ENCODE measurements at places on chromosomes 4 and X.

DNA sequence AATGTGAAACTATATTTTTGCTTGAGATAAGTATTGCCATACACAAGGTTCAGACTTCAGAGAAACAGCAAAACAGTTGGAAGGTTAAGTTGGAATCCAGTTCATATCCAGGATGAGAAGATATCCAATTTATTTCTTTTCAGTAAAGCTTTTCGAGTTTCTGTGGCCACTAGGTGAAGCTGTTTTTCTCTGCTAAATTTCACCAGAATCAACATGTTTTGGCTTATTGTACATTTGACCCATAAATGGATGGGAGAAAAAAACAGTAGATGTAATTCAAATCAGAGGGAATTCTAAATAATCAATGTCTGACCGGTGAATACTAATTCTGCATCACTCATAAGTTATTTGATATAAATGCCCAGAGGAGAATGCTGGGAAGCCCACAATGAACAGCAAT, 9.1 kb upstream of the METTL14 start:
- H3K27me3 ChIP-seq = no peaks in the 10 kb centered on the region
- H3K27ac ChIP-seq = no peak overlapping the region
- H3K36me3 ChIP-seq = no peaks in the 10 kb centered on the region
- no peak overlapping the region for H3K4me3 ChIP-seq
- DNase-seq = no peak
- H3K4me1 ChIP-seq = no peaks in the 10 kb centered on the region

GRCh38 chr4:99651811-99652485, 5.7 kb downstream of the C4orf54 start:
- H3K4me1 ChIP-seq = no peaks in the 10 kb centered on the region
- DNase-seq = no peak
- H3K27ac ChIP-seq = no peak overlapping the region
- no peaks in the 10 kb centered on the region for H3K36me3 ChIP-seq
- no peaks in the 10 kb centered on the region for H3K27me3 ChIP-seq
- no peak overlapping the region for H3K4me3 ChIP-seq

DNA sequence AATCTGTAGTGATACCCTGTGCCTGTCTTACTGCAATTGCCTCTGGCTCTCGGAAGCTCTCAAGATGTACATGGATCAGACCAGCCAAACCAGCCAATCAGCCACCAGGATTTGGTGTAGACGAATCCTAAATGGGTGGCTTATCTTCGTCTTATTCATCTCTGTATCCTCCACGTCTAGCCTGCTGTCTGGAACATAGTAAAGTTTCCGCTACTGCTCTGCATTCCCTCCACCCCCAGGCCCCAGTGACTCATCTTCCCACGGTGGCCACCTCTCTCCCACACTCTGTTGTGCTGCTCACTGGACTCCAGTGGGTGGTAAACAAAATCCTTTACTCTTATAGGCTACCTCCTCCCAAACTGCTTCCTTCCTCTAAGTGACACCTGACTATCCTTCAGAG, 37.8 kb downstream of the SEPTIN6 start:
- no peaks in the 10 kb centered on the region for H3K27me3 ChIP-seq
- no peaks in the 10 kb centered on the region for H3K4me1 ChIP-seq
- H3K36me3 ChIP-seq = no peaks in the 10 kb centered on the region
- no peak for DNase-seq

DNA sequence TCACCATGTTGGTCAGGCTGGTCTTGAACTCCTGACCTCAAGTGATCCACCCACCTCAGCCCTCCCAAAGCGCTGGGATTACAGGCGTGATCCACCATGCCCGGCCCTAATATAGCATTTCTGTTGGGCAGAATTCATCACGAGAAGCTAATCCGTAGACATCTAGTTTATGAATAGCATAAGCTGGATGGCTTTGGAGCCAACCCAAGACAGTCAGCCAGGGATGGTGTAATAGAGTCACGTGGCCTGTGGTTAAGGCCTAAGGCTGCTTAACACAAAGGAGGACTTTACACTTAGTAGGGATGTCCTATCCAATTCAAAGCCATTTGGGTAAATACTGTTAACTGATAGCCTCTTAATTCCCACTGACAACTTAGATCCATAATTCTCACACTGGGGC, 173.6 kb downstream of the RAP1GDS1 start:
- no peaks in the 10 kb centered on the region for H3K27me3 ChIP-seq
- H3K4me1 ChIP-seq = no peaks in the 10 kb centered on the region
- peaks cover 11% of the 10 kb centered on the region for H3K36me3 ChIP-seq
- H3K27ac ChIP-seq = no peak overlapping the region
- no peak for DNase-seq

- H3K36me3 ChIP-seq = no peaks in the 10 kb centered on the region
- DNase-seq = no peak
- no peak overlapping the region for H3K27ac ChIP-seq
- H3K27me3 ChIP-seq = no peaks in the 10 kb centered on the region
These were observed 5.8 kb downstream of the LAS1L start for GRCh38 chrX:65528705-65529340.

DNA sequence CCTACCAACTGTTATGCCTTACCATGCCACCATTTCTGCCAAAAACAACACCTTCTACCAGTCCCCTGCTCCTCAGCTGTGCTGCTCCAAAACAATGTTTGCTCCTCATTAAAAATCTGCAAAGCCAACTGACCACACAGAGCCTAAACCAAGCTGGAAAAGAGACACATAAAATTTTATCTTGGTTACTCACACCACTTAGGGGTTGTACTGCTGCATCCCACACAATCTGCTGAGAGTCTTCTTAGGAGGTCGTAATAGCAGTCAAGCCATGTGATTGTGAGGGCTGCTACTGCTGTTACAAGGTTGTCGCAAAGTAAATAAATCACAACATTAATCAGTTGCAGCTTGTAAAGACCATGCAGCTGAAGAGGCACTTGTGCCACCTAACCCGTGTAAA, 607.4 kb upstream of the FAM241A start:
- no peaks in the 10 kb centered on the region for H3K27me3 ChIP-seq
- no peaks in the 10 kb centered on the region for H3K36me3 ChIP-seq
- no peak overlapping the region for H3K4me3 ChIP-seq
- DNase-seq = no peak
- H3K4me1 ChIP-seq = no peaks in the 10 kb centered on the region
- H3K27ac ChIP-seq = no peak overlapping the region

DNA sequence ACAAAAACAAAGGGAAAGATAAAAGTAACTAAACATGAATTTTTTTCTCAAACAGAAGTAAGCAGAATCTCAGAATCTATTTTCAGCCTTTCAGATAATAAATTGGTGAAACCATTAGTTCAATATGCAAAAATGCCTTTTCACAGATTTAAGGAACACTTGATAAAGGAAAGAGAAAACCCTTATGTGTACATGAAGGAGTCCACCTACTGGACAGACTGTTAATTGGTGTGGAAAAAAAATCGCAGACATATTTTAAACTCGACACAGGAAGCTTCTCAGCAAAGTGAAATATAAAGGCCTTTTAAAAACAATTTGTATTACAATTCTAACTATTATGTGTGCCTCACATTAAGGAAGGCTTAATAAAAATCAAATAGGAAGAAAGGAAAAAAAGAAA, 22.3 kb downstream of the COX7B2 start:
- no peak for DNase-seq
- no peak overlapping the region for H3K27ac ChIP-seq
- H3K36me3 ChIP-seq = no peaks in the 10 kb centered on the region

DNA sequence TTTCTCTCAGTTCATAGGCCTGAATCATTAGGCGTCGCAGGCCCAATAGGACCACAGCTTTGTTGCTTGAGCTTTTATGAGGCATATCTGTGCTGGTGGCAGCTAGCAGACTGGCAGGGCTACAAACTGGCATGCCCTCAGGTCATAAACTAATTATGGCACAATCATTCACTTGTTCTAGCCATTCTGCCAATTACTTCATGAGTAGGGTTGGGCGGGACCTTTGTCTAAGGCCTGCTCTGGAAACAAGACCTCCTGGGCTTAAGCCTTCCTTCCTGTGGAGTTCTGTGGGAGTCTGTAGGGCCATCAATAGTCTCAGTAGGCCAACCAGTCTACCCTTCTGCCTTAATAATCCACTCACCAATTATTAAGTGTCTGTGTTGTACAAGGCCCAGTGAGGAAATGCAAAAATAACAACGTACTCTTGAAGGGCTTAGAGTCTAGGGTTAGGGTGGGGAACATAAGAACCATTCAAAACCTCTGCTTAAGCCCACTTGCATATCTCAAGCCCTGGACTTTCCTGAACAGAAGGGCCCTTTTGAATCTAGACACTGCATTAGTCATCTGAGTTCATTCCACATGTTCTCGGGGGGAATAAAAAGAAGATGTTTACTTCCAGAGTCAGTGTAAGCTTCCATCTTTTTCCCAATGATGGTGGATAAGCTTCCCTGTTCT, 44.5 kb downstream of the SHROOM4 start:
- no peaks in the 10 kb centered on the region for H3K27me3 ChIP-seq
- H3K4me3 ChIP-seq = no peak overlapping the region
- H3K4me1 ChIP-seq = peaks cover 6% of the 10 kb centered on the region
- H3K36me3 ChIP-seq = no peaks in the 10 kb centered on the region
- DNase-seq = no peak
- H3K27ac ChIP-seq = no peak overlapping the region

GRCh38 chr4:68432320-68432719, 14.9 kb upstream of the TMPRSS11E start:
- H3K4me1 ChIP-seq = no peaks in the 10 kb centered on the region
- no peak for DNase-seq
- H3K27me3 ChIP-seq = no peaks in the 10 kb centered on the region
- H3K27ac ChIP-seq = no peak overlapping the region
- no peaks in the 10 kb centered on the region for H3K36me3 ChIP-seq

DNA sequence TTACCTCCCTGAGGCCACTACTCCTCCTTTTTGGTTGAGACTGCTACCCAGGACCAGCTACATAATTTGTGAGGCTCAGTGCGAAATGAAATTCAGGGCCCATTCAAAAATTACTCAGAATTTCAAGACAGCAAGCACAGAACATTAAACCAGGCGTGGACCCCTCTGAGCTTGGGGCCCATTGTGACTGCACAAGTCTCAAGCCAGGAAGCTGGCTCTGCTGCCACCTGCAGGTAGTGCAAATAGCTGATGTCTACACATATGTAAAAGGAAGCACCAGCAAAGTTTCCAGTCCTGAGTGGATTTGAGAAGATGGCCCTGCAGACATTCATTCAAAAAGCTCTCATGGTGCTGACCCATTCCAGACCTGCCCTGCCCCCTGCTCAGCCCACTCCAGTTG, 213.4 kb upstream of the LNX1 start:
- no peaks in the 10 kb centered on the region for H3K27me3 ChIP-seq
- no peak for DNase-seq
- H3K27ac ChIP-seq = no peak overlapping the region
- no peak overlapping the region for H3K4me3 ChIP-seq
- H3K36me3 ChIP-seq = no peaks in the 10 kb centered on the region
- no peaks in the 10 kb centered on the region for H3K4me1 ChIP-seq

- H3K27ac ChIP-seq = no peak overlapping the region
- H3K4me3 ChIP-seq = no peak overlapping the region
- peaks cover 9% of the 10 kb centered on the region for H3K4me1 ChIP-seq
- no peaks in the 10 kb centered on the region for H3K27me3 ChIP-seq
- DNase-seq = no peak
These were observed 115.8 kb upstream of the DDIT4L start for GRCh38 chr4:100306018-100306417.
